ENCODE measurements at places on chromosomes 1 and 21.

GRCh38 chr1:11960715-11961114, 19.5 kb upstream of the MFN2 start:
- DNase-seq: no peak

GRCh38 chr1:201063145-201063544, 39.6 kb upstream of the KIF21B start:
- no peak for DNase-seq

DNA sequence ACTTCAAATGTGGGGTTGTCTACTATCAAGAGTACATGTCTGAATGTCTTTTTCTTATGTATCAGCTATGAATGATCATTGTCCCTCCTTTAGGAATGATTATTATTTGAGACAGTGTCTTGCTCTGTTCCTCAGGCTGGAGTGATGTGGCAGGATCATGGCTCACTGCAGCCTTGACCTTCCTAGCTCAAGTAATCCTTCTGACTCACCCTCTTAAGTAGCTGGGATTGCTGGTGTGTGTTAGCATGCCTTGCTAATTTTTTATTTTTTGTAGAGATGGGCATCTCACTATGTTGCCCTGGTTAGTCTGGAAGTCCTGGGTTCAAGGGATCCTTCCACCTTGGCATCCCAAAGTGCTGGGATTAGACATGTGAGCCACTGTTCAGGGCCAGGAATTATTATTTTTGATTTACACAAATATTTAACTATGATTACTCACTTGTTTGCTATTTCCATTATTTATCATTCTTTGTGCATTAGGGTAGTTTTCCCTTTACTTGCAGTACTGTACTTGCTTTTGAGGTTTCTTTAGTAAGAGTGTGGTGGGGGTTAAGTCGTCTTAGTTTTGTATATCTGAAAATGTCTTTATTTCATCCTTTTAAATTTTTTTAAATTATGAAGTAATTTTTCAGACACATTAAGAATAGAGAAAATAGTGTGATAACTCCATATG, 12.8 kb downstream of the S100A7 start:
- DNase-seq: no peak

- DNase-seq: no peak
Measured at GRCh38 chr1:80659161-80659560, 1141.6 kb upstream of the ADGRL2 start.

GRCh38 chr1:3273447-3273846, 181.0 kb upstream of the ARHGEF16 start:
- no peak for DNase-seq

DNA sequence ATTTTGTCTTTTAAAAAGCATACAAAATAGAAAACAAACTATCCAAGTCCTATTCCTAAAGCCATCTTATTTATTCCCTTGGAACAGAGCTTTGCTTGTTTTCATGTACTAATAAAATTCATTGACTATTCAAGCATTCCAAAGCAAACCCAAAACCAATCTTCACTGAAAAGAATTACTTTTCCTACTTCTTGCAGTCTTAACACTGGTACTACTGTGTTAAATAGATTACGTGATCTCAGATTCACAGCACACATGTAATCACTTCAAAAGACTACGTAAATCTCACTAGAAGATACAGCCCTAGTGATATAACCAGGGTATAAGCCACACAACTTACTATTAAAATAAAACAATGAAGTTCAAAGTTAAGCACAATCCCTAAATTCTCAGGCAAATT, 39.0 kb downstream of the ZZZ3 start:
- DNase-seq: no peak

- DNase-seq: no peak
Measured at GRCh38 chr1:206696812-206697585, 12.3 kb downstream of the MAPKAPK2 start.

DNA sequence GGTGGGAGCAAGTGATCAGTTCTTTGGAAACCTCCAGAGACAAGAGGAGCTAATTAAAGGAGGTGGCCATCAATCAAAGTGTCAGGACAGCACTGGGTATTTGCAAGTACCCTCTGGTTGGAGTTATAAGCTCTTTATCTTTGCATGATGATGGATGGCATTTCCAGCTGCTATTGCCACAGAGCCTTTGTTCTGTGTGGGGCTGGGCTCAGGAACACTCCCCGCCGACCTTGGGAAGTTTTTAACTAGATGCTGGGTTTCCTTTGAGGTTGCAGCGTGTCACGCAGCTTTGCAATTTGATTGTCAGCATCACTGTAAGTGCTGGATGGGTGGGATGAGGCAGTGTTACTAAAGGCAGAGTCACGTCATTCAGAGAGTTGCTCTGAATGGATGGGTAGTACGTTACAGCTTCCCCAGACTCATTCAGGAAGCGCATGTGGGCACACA, 68.9 kb downstream of the CNIH3 start:
- DNase-seq: no peak

GRCh38 chr1:58045094-58045705, 501.3 kb downstream of the OMA1 start:
- DNase-seq: no peak

- no peak for DNase-seq
Measured at GRCh38 chr21:29939104-29939923, 482 bp downstream of the GRIK1 start.

GRCh38 chr21:43827015-43827611, 37.7 kb downstream of the RRP1 start:
- no peak for DNase-seq

DNA sequence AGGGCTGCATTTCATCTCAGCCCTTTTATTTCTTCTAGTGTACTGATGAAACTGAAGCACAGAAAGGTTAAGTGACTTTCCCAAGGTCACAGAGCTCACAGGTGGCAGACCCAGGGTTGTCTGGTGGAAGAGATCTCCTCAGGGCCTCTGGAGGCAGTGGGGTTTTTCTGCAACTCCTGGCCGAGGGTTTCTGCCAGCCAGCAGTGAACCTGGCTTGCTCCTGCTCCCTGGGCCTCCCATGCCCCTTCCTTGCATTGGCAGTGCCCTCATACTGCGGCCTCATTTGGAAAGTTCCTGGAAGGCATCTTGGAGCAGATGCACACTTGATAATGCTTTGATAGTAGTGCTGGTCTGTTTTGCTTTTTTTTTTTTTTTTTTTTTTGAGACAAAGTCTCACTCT, 7.7 kb downstream of the GALNT2 start:
- no peak for DNase-seq

- DNase-seq: no peak
Measured at GRCh38 chr1:20814534-20814871, 27.4 kb upstream of the HP1BP3 start.

- no peak for DNase-seq
Measured at GRCh38 chr1:231177226-231177625, 15.4 kb downstream of the TRIM67 start.

DNA sequence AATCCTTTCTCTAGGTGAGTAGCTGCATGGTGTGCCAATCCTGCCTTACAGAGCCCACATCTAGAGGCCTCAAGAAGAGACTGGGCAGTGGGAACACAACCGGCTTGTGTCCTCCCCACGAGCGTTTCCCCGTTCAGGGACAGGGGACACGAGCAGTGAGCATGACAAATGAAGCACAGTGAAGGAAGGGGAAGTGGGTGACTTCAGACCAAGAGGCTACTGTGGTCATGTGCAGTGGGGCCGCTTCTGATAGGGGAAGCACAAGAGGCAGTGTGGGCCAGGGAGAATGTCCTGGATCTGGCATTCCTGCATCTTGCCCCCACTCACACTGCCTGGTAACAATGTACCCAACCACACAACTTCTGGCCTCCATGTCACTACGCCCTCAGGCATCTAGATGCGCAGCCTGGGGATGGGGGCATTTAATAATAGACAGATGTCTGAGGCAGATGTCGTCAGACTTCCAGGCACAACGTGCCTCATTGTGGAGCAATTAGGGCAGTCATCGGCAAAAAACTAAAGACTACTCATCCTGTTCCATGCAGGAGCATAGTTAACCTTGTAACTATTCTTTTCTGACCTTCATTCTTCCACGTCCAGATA, 155.6 kb upstream of the NBPF11 start:
- DNase-seq: no peak

DNA sequence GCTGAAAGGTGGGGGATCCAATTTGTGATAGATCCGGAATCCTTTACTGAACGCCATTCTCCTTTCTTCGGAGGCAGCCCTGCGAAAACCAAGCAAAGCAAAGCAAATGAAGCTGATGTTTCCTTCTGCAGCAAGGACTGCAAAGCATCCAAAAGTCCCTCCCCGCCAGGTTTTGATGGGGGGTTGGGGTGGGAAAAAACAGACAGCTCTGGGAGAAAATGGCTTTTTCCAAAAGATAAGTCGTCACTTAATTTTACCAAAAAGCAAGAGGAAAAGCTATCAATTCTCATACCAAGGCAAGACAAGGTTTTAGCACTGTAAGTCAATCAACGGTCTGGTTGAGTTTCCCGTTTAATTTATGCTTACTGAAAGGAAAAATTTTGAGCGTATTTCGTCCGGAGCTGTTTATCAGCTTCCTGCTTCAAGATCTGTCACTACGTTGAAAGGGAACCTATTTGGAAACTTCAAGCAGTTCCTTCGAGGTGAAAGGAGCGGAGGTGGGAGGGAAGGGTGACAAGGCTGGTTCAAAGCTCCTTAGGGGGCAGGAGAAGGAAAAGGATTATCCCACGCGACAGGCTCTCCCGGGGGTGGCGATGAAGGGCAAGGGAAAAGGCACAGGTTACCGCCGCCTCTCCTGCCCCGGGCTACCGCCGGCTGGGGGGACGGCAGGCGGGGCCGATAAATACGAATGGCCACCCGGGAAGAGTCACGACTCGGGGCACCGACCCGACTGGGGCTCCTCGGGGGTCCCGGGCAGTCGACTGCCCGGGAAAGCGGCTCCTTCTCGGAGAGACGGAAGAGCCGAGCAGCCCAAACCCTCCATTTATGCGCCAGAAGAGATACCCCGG, 750 bp downstream of the SYNJ1 start:
- DNase-seq: peak; percentile 52

GRCh38 chr1:230191079-230191804, 124.2 kb downstream of the GALNT2 start:
- no peak for DNase-seq

DNA sequence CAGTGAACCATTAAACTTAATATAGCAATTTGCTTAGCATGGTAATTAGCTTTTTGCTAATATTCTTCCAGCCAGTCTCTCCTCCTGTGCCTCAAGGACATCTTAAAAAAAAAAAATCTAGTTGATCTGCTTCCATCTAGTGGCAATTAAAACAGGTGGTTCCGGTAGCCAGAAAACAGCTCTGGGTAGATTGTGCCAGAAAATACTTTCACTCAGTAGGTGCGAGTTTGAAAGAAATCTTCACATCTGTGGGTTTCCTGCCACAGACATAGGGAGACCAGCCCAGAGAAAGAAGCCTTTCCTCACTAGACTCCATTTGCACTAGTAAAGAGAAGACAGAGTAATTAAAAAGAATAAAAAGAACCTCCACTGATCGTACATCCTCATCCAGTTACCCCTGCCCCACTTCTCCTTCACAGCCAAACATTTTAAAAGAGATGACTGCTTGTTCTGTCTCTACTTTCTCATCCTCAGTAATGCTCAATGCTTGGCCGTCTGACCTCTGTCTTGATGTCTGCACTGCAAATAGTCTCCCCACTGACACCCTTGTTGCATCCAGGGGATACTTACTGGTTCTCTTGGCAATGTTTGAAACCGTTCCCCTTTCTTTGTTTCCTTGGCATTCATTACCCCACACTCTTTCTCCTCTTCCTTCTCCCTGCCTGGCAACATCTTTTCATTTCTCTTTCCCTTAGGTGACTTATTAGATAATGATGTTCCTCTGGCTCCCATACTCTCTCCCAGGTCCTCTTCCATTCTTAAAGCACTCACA, 16.9 kb downstream of the SELL start:
- no peak for DNase-seq

DNA sequence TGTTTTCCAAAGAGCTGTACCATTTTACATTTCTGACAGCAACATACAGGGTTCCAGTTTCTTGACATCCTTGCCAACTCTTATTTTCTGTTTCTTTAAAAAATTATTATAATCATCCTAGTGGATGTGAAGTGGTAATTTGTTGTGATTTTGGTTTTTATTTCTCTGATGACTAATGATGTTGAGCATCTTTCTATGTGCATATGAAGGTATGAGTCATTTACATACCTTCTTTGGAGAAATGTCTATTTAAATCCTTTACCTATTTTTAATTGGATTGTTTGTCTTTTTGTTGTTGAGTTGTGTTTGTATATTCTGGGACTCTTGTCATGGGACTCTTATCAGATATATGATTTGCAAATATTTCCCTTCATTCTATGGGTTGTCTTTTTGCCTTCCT, 20.8 kb upstream of the MPC2 start:
- DNase-seq: no peak
